ENCODE measurements at places on chromosomes 3 and 15.

- DNase-seq = no peak
Measured at GRCh38 chr3:60650171-60650570, 601.1 kb downstream of the FHIT start.

- no peak for DNase-seq
Measured at GRCh38 chr3:188607805-188608315, 453.9 kb downstream of the LPP start.

GRCh38 chr3:178545337-178545736 is 9.1 kb downstream of the KCNMB2 start:
- no peak for DNase-seq

- DNase-seq = no peak
Measured at GRCh38 chr3:33582234-33582633, 135.8 kb downstream of the CLASP2 start.

DNA sequence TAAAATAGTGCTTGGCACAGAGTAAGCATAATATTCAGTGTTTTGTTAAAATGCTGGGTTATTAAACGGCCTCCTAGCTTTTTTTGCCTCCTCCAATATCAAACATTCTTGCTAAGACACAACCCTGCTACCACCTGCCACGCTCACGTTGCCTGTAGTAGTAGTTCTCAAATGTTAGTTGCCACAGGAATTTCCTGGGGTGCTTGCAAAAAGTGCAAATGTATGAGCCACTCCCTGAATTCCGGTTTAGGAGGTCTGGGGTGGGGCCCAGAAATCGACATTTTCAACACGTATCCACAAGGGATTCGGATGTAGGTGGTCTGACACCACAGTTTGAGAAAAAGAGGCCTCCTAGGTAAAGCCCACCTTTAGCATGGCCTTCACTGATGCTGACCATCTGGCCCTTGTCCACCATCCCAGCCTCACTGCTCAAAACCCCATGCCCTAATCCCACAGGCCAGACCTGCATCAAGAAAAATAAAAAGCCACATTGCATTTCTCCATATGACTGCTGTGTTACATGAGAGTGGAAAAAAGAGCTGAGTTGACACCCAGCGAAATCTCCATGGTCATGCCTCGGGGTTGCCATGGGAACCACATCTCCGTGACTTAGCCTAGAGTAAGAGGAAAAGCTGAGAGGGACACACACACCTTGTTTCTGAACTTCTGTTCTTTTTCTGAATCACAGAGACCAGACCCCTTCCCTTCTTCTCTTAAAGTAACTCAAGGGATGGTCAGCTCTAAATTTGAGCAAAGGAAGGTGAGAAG is 116.4 kb upstream of the HES1 start:
- DNase-seq = no peak

GRCh38 chr3:100265016-100265415 is 4.2 kb downstream of the TBC1D23 start:
- no peak for DNase-seq

DNA sequence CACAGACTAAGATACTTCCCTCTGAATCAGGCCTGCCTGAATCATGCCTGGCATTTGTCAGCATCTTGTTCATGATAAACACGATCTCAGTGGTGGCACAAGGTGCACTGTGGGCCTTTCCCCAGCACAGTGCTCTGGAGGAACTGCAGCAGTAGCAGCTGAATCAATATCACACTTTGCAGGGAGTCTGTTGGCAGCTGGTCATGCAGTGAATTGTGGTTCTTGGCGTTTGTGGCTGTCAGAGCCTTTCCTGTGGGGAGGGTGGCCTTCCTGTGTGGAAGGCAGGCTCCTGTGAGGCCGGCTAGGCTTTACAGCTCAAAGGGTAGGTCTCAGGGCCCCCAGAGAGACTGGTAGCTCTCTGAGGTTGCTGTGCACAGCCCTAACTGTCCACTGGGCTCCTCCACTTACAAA is 54.4 kb upstream of the TLE3 start:
- DNase-seq = no peak

DNA sequence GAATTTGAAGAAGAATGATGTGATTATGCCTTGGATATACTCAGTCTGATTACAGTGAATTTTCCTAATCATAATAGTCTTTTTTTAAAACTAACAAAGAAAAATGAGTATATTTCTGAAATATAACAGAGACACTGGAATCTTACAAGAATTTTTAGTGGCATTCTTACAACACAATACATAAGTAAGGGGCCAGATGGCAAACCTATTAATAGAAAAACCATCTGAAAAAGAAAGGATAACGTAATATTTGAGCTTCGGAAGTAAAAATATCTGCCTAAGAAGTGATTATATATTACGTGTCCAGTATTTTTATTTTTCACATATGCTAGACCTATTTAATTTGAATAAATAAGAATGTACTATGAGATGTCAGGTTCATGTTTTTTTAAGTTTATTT is 452.8 kb downstream of the NAALADL2 start:
- no peak for DNase-seq

GRCh38 chr3:57164657-57165573 is at the start of gene IL17RD:
IL17RD (minus strand) TSS chr3:57165353; CDS start chr3:57165286, 67 bp downstream.
- DNase-seq = peak; percentile 75

GRCh38 chr3:94862703-94863102 is 799.8 kb downstream of the NSUN3 start:
- DNase-seq = no peak

GRCh38 chr3:108125550-108126071 is 34.8 kb upstream of the CD47 start:
- DNase-seq = no peak

GRCh38 chr3:138946663-138947494 is at the start of the genes FOXL2 and FOXL2NB:
FOXL2 (minus strand) TSS chr3:138947137; CDS start chr3:138946722, 415 bp downstream.
FOXL2NB (plus strand) TSS chr3:138947217; CDS start chr3:138947365, 148 bp downstream.
- DNase-seq = no peak

DNA sequence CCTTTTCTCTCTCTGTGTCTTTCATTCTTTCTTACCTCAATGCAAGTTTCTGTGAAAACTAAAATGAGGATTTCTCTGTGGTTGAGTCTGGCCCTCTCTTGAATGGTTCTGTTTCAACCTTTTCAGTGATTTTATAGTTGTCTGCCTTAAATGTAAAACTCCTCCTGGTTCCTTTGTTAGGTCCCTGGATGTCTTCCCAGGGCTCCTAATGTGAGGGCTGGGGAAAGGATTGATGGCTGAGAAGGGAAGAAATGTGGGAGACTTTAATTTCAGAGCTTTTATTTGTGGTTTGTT is 90.6 kb upstream of the GRM7 start:
- DNase-seq = no peak

DNA sequence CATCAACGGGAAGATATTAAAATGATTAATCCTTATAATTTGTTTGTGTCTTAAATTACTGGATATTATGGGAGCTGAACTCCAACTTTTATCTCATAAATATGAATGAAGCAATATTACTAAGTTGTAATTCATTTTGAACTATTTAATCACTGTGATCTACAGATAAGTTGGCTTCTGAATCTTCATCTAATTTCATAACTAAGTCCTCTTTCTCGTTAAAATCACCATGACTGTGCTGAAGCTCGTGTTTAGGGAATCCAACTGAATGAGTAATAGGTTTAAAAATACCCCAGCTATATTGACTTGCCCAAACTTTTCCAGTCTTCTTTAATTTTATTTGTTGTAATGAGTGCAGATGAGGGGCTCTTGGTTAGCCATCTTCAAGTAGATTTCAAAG is 14.1 kb downstream of the MDFIC2 start:
- DNase-seq = no peak

- peak; percentile 39 for DNase-seq
Measured at GRCh38 chr3:113264283-113265131, 53.1 kb downstream of the BOC start.

- DNase-seq = no peak
Measured at GRCh38 chr3:38255627-38256026, 10.0 kb upstream of the SLC22A13 start.

DNA sequence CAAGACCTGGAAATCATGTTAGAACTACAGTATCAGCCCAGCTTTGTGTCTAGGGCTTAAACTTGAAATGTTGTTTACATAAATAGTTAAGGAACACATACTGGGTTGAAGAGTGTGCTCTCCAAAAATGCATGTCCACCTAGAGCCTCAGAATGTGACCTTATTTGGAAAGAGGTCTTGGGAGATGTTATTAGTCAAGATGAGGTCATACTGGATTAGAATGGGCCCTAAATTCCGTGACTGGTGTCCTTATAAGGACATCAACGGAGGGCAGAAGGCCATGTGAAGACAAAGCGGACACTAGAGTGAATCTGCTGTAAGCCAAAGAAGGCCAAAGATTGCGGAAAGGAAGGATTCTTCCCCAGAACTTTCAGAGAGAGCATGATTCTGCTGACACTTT is 759.2 kb upstream of the CFAP20DC start:
- no peak for DNase-seq

- DNase-seq = no peak
Measured at GRCh38 chr3:38609386-38610111, 39.9 kb downstream of the SCN5A start.

- DNase-seq = no peak
Measured at GRCh38 chr3:21446027-21446426, 305.0 kb downstream of the ZNF385D start.

- no peak for DNase-seq
Measured at GRCh38 chr3:193756536-193756935, 163.5 kb downstream of the OPA1 start.

GRCh38 chr3:113249111-113249510 is 37.8 kb downstream of the BOC start:
- peak; percentile 10 for DNase-seq

GRCh38 chr15:28003302-28004037 is 95.6 kb downstream of the OCA2 start:
- no peak for DNase-seq

DNA sequence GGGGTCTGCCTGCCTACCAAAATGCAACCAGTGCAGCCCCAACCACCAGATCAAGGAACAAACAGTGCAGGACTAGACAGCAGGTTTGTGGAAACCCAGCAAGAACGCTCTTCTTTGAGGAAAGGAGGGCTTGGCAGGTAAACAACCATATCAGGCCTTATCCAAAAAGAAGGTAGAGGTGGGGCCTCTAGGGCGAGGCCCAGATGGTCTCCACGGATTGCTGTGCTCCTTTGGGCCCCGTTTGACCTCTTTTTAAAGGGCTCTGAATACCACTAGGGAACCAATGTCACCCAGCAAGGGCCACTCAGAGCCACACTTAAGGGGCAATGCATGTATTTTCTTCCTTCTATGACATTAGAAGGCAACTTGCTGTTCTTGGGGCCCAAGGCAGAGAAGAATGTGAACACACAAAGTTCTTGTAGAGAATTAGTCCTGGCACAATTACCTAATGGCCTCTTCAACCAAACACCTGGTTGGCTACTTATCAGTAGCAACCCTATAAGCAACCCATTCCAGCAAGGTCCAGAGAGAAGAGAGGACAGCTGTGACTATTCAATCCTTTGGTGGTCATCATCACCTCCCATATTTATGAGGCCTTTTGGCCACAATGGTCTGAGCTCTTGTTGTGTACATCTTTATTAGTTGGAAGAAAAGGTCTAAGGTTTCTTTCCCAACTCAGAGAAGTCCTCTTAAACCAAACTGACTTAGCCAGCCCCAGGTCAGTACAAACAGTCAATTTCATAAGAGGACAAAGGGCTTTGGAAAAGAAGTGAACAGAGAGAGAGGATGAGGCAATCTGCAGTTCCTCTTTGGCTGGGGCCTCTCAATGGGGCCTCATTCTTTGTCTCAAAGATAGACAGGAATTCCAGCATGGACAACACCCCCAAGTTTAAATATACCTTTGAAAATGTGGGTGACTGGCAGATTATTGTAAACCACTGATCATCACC is 36.0 kb downstream of the FOXP1 start:
- DNase-seq = no peak

DNA sequence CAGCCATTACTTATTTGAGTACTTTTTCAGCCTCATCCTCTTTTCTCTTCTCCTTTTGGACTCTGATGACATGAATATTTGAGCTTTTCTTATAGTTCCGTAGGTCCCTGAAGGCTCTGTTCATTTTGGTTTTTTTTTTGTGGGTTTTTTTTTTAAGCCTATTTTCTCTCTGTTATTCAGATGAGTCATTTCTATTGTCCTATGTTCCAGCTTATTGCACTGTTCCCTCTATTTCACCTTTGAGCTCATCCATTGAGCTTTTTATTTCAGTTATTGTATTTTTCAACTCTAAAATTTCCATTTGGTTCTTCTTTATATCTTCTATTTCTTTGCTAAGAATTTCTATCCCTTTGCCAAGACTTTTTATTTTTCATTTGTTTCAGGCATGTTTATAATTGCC is 7.2 kb upstream of the MGLL start:
- DNase-seq = no peak

DNA sequence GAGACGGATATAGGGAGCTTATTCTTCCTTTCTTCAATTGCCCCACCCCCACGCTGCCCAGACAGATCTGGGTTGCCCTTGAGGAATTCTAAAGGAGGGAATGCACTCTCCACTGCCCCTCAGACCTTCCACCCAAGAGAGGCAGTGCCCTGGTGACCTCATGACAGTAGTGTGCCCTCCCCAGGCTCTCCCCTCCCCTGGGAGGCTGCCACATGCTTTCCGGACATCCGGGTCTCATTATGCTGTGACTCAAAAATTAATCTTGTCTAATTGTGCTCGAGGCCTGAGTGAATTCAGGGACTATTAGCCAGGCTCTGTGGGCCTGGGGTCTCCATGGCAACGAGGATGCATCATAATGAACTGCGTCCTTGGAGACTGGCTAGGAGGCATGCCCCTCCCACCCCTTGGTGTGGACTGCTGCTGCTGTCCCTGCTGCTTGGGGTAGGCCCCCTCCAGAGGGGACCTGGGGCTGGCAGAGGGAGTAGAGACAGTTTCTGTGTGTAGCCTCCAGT is 20.8 kb downstream of the CORO2B start:
- peak; percentile 35 for DNase-seq

DNA sequence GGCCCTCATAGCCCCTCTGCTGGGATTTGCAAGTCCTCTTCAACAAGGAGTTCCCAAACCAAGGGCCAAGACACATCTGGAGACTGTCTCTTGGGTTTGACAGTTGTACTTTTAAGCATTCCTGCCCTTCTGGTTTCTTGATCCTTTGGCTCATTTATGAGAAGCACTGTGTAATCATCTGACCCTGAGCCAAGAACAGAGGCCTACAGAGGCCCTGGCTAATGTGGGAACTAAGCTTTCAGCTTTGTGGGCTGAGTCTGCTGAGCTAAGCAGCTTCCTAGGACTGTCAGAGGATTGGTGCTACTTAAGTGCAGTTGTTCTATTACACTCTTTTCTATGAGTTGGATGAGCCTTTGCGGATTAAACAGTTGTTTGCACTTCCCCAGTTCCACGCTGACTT is 178.3 kb downstream of the KBTBD8 start:
- DNase-seq = no peak

- no peak for DNase-seq
Measured at GRCh38 chr3:102354818-102355515, 79.8 kb upstream of the ZPLD1 start.

DNA sequence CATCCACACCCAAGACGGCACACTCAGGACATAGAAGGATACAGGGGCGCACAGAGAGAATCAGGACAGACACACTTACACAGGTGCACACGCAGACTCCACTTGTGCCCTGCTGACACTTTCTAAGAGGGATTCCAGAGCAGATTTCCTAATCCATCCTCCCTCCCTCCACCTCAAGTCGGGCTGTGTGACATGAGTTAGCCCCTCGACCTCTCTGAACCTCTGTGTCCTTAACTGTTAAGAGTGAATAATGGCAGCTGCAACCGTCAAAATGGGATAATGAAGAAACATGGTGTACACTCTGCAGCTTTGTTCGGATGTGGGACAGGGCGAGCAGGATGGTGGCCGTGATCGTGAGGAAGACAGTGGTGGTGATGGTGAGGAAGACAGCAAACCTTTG is 100.1 kb downstream of the CPN2 start:
- no peak for DNase-seq

Measured in substantia nigra (tissue), 51 donors.